ENCODE measurements at places on chromosomes 6 and 20.

- no peak for DNase-seq
Observed at GRCh38 chr20:61049684-61050083, 202.4 kb upstream of the CDH4 start.

DNA sequence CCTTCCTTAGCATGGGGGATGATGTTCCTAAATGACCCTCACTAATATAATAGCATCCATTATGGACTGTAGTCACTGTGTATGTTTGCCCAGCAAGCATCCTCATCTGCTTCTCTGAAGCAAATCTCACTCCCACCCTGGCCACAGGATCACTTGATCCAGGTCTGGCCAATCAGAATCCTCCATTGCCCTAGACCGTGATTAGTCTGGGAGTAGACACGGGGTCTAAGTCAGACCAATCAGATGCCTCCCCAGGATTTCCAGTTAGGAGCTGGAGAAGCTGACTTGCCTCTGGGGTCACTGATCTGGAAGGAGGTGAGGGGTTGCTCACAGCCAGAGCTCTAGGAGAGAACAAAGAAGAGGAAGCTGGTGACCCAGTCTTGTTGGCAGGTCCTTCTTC is 153.9 kb downstream of the DHX35 start:
- no peak for DNase-seq

- no peak for DNase-seq
Observed at GRCh38 chr20:36454698-36455427, 86.5 kb upstream of the MYL9 start.

- no peak for DNase-seq
Observed at GRCh38 chr6:57313009-57313408, 4.4 kb upstream of the PRIM2 start.

DNA sequence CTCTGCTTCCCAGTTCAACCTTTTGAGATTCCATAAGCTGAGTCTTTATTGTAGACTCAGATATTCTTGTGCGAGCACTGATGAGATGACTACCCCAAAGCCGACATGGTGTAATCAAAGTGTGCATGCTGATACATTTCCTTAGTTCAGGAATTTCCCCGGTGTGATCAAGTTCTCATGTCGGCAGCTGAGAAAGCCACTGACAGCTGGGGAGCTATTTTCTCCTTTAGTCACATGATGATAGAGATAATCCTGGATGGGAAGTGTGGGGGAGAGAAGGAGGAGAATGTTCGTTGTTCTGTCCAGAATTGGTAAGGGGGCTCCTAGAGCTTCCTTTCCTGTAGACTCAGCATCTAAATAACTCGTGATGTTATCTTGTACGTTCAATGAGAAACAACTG is 7.7 kb upstream of the CAP2 start:
- DNase-seq = no peak

- no peak for DNase-seq
Observed at GRCh38 chr6:2600363-2600762, 150.4 kb downstream of the MYLK4 start.

GRCh38 chr6:103269581-103269980 is 1590.1 kb downstream of the HACE1 start:
- DNase-seq = no peak

DNA sequence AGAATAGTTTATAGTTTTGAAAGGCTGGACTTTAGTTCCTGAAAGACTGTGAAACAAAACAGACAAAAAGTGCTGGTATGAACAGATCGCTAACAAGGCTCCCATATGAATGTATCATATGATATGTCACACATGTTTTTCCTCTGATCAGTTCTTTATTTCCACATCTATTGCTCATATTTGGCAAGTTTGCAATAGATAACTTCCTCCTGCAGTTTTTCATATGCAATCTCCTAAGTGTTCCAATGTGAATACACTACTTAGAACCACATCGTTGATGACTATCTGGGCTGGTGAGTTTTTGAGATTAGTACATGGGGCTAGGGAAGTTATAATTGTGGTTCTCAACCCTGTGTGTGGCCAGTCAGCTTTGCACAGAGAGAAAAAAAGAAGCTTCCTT is 23.1 kb downstream of the CRYBG1 start:
- DNase-seq = no peak

DNA sequence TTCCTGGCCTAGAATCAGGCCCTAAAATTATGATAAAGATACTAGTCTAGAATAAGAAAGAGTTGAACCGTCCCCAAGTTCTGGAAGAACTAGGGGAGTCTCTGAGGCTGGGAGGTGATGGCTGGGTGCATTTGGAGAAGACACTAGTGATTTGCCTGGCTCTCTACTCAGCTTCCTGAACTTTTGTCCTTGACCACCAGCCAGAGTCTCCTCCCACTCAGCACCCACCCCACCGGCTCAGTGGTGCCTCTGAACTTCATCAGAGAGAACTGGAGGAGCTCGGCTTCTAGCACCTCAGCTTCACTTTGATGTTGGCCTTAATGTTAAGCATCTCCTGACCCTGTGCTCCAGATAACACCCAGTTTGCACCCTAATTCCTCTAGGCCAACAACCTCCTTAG is 73.0 kb downstream of the PERP start:
- no peak for DNase-seq

DNA sequence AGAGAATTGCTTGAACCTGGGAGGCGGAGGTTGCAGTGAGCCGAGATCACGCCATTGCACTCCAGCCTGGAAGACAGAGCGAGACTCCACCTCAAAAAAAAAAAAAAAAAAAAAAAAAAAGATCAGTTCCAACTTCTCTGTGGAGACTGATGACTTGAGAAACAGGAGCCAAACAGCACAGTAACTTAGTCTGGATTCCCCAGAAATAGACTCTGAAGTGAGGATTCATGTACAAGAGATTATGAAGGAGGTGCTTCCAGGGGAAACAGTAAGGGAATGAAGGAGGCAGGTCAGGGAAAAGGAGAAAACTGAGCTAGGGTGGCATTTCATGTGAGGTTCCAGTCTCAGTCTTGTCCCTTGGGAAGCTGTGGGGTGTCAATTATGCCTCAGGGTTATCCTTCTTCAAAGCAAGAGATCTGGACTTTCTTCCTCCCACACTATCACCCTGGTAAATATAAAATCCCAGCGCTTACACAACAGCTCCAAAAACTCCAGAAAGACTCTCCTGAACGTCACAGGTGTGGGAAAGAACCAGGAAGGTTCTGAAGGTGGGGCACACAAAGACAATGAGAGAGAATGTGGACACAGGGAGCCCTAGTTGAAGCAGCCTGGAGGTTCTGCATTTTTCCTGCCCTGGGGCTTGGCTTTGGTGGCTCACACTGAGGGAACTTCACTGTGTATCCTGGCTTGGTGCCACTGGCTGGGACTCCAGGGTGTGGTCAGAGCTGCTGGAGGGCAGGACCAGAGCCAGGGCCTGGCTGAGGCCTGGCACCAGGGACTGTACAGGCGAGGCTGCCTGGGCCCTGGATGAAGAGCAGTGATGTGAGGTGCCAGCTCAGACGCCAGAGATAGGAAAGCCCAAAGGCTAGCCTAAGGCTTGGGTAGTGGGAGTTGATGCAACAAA is 46.8 kb downstream of the PCNA start:
- DNase-seq = no peak

GRCh38 chr20:41290804-41291389 is 26.6 kb downstream of the ZHX3 start:
- no peak for DNase-seq

DNA sequence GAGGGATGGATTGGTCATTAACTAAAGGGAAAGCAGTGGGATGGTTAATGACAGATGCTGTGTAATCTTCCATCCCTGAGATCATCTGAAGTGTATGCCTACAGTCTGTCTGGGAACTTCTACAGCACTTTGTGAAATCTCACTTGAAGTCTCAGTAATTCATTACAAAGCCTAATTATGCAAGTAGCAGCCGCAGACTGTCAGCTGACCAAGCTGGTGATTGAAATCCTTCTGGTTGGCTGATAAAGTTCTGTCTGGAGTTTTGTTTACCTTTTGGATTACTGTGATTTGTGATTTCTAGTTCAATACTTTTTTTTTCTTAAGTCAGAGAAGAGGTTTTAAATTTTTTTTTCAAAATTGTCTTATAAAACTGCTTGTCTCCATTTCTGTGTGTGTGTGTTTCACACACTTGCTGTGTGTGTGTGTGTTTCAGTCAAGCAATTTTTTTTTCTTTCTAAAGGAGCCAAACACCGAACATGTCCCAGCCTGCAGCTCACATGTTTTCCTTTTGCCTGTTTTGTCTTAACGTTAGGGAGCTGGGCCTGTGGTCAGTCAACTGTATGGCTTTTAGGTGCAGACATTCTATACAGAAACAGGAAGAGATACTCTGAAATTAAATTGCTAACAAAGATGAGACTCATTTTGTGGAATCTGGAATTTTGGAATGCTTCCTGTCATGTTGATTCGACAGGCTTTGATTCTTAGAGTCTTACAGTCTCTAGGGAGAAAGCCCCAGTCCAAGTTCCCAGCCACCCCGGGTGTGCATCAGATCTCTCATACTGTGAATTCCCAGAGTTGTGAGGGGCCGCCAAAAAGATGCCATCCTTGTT is 28.5 kb upstream of the ADGRF4 start:
- no peak for DNase-seq

DNA sequence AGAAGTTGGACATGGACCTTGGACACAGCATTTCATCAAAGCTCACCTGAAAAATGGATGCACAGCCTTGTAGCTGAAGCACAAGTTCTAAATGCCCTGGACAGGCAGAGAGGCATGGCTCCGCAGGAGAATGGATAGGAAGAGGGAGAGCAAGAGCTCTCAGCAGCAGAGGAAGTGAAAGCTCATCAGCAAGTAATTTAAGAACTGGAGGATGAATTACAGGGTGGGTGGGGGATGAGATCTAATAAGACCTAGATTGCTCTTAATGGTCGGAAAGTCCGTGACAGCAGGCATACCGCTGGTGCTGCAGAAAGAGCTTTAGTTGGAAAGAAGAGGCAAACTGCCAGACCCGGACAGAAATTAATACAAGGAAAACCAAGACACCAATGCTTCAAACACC is 37.3 kb upstream of the SAYSD1 start:
- no peak for DNase-seq

DNA sequence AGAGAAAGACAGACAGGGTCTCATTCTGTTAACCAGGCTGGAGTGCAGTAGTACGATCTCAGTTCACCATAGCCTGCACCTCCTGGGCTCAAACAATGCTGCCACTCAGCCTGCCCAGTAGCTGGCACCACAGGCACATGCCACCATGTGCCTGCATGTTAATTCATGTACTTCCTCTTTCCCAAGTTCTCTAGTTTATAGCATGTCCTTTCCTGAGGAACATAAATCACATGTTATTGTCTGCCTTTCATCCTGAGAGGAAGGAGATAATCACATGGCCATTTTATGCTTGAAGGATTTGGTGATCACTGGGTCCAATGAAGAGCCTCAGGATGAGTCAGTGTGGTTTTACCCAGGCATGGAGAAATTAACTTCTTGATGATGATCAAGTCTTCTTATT is 47.9 kb downstream of the COL11A2 start:
- DNase-seq = no peak

- DNase-seq = no peak
Observed at GRCh38 chr20:57735831-57736737, 26.3 kb upstream of the PMEPA1 start.

- DNase-seq = peak; percentile 34
Observed at GRCh38 chr6:42075159-42075838, 25.0 kb downstream of the TAF8 start.

DNA sequence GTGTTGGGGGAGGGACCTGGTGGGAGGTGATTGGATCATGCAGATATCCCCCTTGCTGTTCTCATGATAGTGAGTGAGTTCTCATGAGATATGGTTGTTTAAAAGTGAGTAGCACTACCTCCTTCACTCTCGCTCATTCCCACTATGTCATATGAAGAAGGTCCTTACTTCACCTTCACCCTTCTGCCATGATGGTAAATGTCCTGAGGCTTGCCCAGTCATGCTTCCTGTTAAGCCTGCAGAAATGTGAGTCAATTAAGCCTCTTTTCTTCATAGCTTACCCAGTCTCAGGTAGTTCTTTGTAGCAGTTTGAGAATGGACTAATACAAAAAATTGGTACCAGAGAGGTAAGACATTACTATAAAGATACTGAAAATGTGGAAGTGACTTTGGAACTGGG is 425.9 kb downstream of the HTR1B start:
- DNase-seq = no peak

DNA sequence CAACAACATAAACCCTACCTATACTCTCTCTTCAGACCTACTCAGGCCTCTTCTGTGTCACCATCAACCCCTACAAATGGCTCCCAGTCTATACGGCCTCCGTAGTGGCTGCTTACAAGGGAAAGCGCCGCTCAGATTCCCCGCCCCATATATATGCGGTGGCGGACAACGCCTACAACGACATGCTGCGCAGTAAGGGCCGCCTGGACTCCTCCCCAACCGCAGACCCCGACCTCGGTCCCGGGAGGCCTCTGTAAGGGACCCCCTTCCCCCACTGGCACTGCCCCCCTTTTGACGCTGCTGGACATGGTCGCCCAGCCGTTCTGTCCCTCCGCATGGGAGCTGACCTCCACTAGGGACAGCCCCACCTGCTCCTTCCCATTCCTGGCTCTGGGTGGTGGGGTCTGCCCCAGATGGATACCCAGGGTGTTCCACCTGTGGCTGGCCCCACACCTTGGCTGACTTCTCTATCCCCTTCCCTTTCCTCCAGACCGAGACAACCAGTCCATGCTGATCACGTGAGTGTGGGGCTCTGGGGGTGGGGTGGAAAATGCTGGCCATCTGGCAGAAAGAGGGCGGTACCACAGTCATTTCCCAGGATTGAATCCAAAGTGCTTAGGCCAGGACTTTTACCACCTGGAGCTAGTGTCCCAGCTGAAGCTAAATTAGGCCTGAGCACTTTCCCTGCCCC is 25.0 kb downstream of the MYH7B start:
- DNase-seq = no peak

GRCh38 chr20:55919319-55919718 is 86.0 kb downstream of the CBLN4 start:
- DNase-seq = no peak

DNA sequence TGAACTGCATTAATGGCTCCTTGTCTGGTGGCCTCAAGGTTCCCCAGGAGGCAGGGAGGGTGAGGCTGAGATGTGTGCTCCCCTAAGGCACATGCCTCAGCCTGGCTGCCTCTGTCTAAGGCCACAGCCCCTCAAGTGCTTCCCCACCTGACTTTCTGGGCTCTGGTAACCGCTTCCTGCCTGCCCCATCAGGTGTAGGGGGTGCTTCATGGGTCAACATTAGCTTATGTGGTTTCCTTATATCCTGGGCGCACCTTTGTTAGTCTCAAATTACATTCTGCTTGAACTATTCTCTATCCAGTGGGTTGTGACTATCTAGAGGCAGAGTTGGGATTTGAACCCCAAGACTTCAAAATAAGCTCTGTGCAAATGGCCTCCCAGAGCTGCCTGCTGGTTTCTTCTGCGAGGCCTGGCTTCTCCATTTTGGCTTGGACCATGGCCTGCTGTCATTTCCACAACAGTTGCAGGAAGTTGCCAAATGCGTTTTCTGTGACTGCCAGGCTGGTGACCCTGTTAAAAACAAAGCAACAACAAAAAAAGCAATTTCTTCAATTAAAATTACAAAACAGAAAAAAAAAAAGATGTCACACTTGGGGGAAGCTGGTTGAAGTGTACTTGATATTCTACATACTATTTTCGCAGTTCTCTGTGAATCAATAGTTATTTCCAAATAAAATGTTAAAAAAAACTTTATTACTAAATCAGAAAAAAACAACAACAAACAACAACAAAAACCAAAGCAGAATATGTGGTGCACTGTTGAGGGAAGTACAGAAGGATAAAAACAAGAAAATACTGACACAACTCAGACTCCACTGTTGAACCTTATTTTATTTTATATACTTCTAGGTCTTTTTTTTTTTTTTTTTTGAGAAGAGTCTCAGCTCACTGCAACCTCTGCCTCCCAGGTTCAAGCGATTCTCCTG is 20.0 kb upstream of the ZNFX1 start:
- no peak for DNase-seq

Data from CMK (cell line).